ENCODE measurements at places on chromosomes 2 and 18.

DNA sequence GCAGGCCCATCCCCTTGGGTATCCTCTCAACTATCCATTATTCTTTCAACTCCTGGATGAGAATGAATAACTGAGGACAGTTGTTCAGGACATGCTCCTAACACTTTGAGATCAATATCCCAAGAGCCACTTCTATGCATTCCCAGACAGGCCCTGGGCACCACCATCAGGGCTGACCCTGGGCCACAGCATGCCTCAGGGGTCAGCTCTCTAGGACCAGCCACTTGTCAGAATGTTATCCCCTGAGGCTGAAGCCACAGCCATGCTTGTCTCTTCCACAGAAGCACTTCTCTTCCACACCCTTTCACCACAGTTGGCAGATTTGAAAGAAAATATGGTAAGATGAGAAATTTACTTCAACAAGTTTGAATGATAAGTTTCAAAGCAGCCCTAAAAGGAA, 28.7 kb downstream of the SLC14A1 start:
- DNase-seq = no peak

DNA sequence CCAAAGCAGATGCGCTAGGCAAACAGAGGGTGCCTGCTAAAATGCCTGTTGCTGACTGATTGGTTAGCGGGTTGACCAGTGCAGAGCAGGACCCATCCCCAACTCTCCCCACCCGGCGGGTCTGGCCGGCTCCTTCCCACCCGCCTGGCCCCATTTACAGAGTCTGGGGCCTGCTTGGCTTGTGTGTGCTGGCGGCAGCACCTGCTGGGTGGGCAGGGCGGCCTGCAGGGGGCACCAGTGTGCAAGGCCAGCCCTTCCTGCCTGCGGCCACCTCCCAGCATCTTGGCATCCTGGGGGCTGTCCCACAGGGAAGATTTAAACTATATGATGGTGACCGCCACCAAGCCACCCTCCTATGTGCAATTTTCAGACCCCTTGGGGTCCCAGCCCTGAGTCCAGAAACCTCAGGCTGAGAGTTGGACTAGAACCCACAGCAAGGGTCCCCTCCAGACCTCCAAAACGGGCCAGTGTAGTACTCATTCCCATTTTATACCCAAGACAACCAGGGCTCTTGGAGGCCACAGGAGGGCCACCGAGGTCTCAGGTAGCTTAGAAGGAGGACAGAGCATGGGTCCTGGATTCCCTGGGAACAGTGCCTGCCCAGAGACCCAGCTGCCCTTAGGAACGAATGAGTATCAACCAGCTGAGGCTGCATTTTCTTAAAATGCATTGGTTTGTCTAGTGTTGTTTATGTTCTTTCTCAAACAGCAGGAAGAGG, 173.6 kb downstream of the SMAD7 start:
- DNase-seq = no peak

DNA sequence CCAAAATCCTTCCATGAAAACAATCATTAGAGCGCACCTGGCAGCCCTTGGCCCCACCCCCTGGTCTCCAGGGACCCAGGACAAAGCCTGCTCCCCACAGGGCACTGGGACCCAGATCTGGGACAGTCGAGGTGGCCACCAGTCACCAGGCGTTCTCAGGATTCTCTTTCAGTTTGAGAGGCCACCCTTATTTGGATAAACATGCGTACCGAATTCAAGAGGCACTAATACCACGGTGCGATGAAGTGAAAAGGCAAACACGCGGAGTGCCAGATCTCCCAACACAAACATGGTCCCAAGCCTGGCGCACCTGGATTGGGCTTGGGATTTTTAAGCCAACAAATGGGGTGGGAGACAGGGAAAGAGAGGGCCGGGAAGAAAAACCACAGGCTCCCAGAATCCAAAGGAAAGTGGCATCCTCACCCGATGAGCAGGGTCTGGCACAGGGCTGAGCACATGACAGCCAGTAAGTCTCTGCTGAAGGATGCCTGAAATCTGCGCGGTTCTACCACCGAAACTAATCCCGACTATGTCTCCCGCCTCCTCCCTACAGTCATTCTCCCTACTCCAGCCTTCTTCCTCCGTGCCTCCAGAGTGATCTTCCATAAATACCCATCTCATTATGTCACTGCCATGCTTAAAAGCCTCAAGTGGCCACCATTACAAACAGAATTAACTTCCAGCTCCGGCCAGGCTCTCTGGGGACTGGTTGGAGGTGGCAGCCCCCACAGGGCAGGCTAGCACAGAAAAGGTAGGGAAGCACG, 60.9 kb upstream of the KLHL29 start:
- DNase-seq = no peak

DNA sequence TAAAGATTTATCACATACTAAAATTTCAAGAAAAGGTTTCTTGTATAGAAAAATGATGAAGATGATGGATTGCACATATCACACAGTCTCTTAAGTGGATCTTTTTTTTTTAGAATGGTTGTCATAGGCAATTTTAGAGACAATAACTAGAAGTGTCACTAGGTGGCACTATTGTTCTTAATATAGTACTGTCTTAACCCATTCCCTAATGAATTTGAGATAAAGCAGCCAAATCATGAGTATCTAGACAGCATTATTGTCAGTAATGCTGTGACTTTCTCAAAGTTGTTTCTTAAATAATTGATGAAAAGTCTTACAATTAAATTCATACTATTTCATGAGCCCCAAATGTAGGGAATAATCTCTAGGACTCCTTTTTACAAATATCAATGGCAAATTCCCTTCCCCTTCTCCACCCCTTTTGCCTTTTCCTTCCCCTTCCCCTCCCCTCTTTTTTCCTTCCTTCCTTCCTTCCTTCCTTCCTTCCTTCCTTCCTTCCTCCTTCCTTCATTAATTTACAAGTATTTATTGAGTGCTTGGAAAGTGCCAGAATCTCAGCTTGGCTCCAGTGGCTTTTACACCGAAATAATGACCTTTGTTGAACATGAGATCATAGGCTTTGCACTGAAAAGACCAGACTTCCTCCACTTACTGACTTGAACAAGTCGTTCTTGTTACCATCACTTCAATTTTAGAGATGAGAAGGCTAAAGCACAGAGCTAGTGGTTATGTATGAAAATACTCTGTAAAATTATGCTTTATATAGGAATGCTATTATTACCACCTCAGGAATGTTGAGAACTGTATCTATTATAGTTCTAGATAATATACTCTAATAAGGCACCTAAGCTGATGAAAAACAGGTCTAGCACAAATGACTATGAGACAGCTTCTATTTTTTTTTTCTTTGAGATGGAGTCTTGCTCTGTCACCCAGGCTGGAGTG, 19.8 kb downstream of the MYL12B start:
- peak; percentile 73 for DNase-seq

GRCh38 chr2:29650631-29651097, 270.7 kb downstream of the ALK start:
- no peak for DNase-seq

GRCh38 chr18:55166260-55166598, 207.0 kb upstream of the CCDC68 start:
- DNase-seq = no peak

DNA sequence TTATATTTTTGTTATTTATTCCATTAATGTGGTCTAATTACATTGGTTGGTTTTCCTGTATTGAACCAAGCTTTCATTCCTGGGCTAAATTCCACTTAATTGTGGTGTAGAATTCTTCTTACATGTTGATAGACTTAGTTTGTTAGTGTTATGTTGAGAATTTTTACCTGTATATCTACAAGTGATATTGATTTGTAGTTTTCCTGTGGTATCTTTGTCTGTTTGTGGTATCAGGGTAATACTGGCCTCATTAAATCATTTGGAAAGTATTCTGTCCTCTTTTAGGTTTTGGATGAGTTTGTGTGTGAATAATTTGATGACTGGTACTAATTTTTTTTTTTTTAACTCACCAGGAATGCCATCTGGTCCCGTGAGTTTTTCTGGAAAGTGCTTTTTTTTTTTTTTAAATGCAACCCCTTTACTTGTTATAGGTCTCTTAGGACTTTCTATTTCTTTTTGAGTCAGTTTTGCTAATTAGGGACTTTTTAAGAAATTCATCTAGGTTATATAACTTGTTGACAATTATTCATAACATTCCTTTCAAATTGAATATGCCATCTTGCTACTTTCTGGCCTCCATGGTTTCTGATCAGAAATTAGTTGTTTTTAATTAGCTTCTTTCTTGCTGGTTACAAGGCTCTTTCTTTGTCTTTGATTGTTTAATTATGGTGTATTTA, 232.8 kb downstream of the CCDC85A start:
- no peak for DNase-seq

DNA sequence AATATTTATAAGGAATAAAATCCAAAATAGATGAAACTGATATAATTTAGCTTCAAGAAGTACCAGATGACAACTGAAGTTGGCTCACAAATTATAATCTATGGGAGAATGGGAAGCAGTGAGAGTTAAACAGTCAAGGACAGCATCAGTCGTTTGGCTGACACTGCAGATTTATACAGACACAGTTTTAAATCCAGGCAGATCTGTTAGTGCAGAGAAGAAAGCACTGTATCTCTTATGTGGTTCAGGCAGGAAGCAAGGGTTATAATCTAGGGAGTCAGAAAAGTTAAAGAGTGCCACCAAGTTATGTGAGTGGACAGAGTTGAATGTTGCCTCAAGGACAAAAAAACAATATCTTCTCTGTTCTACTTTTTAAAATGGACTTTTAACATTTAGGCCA, 880.2 kb downstream of the TSN start:
- no peak for DNase-seq

GRCh38 chr2:163682695-163683094, 53.1 kb downstream of the FIGN start:
- no peak for DNase-seq

DNA sequence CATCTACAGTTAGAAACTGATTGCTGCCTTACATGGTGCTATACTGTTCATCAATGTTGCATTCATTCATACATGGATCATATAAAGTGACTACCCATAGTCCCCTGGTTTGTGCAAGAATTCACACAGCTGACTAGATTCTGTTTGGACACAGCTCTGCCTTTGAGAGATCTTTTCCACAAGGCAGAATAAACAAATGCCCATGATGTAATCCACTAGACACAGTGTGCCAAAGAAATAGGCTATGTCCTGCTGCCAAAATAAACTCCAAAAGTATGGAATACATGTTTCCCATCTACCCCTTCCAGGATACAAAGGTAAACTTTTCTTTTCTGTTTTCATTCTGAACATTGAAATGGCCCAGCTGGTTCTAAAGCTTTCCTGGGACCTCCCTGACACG, 269.4 kb upstream of the CHAC2 start:
- DNase-seq = no peak

Measured in HS-27A (cell line).